BE2C (cell line): ENCODE measurements at places on chromosomes 7 and 10.

- no peak for DNase-seq
These were observed 191.0 kb downstream of the ZEB1 start for GRCh38 chr10:31509989-31510388.

- no peak for DNase-seq
These were observed 11.8 kb upstream of the TSPAN12 start for GRCh38 chr7:120869700-120870099.

DNA sequence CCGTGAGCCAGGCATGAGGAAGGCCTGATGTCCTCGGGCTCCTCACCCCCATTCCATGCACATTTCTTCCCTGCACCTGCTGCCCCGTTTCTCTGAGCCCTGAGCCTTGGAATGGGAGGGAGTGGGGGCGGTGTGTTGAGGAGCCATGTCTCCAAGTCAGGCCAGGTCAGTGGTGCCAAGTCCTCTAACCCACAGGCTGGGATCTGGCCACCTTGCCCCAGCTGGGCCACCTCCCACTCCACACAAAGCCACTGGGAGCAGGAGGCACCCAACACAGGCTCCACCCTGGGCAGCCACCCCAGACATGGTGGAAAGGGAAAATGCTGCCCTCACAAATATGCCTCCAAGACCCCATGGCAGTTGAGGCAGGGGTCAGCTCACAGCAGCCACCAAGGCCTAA, 27.7 kb downstream of the ZCCHC24 start:
- no peak for DNase-seq

GRCh38 chr7:16764942-16765341, 11.4 kb downstream of the TSPAN13 start:
- DNase-seq: no peak

DNA sequence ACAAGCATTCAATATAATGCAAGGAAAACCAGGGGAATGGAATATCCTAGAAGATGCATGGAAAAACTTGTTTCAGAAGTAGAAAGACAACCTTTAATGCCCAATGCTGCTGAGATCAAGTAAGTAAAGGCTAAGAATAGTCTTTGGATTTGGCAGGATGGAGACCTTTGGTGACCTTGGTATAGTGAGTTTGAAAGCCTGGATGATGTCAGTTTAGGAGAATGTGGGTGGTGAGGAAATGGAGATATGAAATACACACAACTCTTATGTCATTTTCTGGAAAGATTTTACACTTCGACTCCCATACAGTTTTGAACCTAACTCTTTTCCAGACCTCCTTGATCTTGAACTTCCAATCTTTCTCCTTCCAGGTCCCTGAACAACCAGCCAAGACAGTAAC, 185.7 kb downstream of the TFEC start:
- no peak for DNase-seq

- no peak for DNase-seq
These were observed 73.8 kb downstream of the RGS10 start for GRCh38 chr10:119468542-119469324.

DNA sequence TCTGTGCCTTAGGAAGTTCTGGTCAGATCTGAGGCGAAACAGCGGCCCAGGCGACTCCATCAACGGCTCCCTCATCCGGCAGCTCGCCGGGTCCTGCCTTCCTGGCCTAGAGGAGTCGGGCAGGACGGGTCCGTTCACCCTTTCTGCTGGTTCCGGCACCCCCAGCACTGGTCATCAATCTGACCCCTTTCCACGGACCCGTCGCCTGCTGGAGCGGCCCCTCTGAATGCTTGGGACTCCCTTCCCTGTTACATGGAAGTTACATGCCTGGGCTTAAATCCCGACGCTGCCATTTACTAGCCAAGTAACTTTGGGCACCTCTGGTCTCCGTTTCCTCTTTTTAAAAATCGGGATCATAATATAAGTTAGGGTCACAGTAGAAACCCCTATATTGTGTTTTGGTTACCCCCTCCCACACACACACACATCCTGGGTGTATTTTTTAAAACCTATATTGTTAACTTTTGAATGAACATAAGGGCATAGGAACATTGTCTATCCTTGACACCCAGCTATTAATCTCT, 607 bp upstream of the GGCT start:
- no peak for DNase-seq

DNA sequence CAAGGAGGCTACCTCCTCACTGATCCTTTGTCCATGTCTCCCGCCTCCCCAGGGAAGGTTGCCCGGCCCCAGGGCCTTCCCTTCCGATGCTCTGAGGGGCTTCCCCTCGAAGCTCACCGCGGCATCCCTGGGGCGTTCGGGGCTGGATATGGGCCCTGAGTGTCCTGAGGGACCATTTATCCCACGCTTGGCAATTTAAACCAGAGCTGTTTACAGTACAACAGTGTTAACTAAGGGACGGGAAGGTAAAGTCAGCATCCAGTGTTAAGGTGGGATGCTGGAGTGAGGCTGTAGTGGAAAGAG, 92.0 kb downstream of the TCERG1L start:
- no peak for DNase-seq

- no peak for DNase-seq
These were observed 75.5 kb downstream of the MAPK8 start for GRCh38 chr10:48381971-48382370.

DNA sequence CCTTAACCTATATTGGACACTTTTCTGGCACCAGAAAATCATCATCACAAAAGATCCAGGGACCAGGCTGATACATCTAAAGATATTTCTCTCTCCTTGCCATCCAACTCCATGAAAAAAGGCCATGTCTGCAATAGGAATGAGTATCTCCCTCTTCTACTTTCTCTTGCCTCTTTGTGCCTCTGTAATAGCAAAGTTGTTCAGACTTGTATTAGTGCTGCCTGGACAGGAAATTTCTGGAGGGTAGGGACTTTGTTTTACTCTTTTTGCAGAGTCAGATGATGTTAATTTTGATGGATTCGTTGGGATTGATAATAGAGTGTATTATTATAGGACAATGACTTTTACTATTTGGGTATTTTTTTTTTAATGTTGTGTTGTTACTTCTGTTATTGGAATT, 376.3 kb downstream of the INHBA start:
- DNase-seq: no peak

DNA sequence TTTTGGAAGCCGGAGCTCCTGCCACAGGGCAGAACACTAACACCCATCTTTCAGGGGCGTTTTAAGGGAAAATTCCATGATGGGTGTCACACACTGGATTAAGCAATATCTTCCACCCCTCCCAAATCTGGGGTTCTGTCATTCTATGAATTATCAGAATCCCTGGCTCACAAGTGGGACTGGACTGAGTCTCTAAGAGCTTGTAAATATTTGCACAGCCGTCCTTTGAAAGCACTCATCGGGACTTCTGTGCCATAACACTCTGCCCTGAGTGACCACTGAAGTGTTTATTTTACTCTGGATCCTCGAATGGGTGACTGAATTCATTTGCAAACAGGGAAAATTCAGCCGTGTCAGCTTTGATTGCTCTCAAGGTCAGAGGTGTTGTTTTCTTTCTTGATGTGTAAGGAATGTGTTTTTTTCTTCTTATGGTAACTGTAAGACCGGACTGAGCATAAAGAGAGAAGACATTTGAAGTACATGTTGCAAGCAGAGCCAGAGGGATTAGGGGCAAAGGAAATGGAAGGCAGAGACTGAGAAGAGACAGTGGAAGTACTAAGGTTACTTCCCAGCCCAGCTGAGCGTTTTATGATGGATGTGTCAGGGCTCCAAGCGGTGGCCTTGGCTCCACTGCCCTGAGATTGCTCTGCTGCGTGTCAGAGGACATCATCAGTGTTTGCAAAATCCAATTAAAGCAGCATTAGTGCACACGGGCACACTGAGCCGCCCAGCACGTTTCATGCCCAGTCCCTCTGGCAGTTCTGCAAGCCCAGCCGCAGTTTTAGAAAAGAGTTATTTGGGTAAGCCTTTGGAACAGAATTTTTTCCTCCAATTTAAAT, 17.7 kb upstream of the GTPBP4 start:
- DNase-seq: peak; percentile 47

DNA sequence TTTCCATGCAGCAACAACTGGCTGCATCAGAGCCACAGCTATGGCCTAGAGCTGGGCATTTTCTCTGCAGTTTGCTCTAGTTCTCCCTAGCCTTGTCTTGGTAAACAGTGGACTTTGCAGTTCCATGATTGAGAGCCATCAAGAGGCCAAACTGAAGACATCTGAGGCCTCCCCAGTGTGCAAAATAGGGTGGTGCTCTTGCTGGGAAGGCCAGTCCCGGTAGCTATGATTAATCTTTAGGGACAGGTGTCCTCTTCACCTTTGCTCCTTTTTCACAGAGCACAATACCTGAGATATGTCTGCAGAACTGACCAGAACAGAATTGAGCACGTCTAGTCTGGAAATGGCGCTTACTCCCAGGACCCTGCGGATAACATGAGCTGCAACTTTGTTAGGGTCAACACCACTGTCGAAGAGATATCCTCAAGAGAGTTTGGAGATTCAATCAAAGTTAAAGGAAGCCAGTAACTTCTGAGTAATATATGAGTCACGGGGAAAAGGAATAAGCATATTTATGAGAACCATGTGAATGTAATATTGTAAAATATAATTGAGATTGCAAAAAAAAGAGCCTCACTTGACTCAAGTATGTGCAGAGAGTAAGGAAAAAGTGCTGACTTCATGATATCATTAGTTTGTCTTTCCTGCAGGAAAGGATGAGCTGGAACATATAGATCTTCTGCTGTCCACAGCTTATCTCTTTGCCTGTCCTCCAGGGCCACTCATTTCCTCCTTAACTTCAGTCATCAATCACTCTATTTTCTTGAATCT, 76.7 kb downstream of the ANK3 start:
- DNase-seq: no peak

DNA sequence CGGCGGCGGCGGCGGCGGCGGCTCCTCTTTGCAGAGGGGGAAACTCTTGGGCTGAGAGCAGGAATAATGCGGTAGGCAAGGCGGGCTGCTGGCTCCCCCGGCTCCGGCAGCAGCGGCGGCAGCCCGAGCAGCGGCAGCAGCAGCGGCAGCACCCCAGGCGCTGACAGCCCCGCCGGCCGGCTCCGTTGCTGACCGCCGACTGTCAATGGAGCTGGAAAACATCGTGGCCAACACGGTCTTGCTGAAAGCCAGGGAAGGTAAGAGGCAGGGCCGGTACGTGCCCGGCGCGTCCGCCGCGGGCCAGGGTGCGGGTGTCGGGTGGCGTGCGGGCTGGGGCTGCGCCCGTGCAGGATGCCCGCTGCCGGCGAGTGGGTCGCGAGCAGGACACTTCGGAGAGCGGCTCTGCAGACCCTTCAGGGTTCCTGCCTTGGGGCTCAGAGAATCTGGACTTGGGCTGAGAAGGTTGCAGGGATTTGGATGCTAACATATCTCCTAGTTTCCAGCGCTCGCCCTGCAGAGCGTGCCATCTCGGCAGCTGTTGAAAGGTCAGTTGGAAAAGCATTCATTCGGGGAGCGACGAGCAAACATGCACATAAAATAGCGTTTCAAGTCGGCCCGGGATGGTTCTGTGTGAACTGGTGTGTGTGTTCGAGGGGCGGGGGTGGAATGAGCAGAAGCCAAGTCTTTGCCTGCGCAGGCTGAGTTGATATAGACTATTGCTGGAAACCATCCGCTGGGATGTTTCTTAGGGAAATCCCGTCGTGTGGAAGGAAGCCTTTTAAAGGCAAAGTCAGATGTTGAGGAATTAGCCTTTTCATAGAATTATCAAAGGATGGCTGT, 562 bp downstream of the GRK5 start:
- DNase-seq: peak; percentile 50

GRCh38 chr10:13146379-13146778, 15.0 kb upstream of the MCM10 start:
- DNase-seq: no peak

DNA sequence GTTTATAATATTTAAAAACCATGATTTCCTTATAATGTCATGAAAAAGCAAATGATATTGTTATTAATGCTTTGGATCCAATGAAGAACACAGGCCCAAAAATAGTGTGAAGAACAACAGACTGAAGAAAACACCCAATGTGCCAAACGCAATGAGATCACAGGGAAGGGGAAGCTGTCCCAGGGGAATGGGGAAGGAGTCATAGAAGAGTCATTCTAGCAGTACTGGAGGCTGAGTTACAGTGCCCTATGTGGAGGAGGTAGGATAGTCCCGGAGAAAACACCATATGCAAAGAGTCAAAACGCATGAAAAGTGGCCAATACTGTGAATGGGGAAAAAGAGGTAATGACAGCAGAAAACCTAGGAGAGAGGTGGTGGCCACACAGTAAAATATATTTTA, 50.9 kb downstream of the TPK1 start:
- no peak for DNase-seq

- no peak for DNase-seq
These were observed 7.3 kb downstream of the JCAD start for GRCh38 chr10:30052062-30052461.

GRCh38 chr10:44020322-44021111, 364.4 kb downstream of the CXCL12 start:
- DNase-seq: no peak

- no peak for DNase-seq
These were observed 3.1 kb upstream of the KNDC1 start for GRCh38 chr10:133156674-133157579.

DNA sequence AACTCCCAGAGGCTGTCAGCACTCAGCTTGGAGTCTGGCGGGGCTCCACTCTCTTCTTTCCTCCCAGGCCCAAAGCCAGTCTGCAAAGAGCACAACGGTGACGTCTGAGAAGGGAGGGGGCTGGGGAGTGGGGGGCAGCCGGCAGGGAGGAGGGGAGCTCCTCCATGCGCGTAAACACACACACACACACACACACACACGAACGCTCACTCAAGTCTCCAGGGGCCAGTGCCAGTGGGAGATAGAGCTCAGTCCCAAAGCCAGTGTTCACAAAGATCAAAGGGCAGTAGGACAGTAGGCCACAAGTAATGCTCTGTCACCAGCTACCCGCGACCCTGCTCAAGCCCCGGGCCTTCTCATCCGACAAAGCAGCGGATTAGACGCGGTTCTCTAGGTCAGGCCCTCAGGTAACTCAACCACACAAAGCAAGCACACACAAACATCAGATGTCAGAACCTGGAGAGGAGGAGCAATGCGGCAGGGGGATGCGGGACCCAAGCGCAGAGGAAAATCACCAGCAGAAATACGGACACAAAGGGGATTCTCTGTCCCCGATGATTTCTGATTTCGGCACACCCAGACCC, 19.9 kb downstream of the TCAF1 start:
- DNase-seq: peak; percentile 74

DNA sequence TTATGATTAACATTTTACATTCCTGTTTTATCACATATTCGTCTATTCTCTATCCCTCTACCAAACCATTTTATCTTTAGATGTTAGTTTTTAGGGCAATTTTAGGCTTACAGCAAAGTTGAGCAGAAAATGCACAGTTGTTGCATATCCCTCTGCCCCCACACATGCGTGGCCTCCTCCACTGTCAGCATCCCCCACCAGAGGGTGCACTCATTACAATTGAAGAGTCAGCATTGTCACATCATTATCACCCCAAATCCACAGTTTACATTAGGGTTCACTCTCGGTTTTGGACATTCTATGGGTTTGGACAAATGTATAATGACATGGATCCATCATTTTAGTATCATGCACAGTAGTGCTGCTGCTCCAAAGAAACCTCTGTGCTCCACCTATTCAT, 86.4 kb downstream of the WDR37 start:
- DNase-seq: peak; percentile 28

DNA sequence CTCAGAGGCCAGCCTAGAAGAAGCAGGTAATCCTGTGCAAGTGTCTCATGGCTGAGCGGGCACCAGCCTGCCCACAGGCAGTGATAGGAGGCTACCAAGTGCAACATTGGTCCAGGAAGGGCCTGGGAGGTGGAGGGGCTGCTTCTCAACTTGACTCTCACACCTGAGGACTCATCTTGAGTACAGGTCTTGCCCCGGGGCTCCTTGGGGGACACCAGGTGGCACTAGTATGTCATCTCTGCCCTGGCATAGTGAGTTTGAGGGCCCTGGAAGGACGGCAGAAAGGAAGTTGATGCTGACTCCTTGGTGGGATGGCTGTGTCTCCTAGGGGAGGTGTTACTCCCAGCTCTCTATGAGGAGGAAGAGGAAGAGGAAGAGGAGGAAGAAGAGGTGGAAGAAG, 2.3 kb downstream of the CCDC136 start:
- DNase-seq: no peak
